ENCODE measurements at places on chromosomes 1 and 21.

DNA sequence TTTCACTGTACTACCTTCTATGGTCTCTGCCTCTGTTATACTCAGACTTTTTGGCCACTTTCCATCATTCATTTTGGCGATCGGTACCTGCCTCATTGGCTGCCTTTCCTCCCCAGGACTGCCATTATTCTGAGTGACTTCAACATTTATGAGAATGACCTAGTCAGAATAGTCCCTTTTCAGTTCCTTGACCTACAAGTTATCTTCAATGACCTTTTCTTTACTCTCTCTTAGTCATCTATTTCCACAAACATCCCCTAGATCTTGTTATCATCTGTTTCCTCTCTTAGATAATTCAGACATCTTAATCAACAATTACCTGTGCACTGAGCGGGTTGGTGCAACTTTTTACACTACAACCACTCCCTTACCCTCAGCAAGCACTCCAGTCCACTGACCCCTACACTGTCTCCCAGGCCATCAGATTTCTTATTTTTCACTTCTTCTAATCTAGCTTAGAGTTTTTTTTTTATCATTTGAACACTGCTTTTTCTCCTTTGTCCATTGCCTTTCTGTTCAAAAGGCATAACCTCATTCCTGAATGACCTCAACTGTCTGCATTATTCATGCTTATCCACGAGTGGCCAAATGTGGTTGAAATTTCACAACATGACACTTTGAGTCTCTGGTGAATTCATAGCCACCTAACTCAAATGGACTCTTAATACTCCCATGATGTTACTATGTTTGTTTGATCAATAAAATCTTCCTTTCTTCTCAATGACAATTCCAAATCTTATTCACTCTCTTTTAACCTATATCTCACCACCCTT is 112.7 kb downstream of the HMCN1 start:
- DNase-seq = no peak

DNA sequence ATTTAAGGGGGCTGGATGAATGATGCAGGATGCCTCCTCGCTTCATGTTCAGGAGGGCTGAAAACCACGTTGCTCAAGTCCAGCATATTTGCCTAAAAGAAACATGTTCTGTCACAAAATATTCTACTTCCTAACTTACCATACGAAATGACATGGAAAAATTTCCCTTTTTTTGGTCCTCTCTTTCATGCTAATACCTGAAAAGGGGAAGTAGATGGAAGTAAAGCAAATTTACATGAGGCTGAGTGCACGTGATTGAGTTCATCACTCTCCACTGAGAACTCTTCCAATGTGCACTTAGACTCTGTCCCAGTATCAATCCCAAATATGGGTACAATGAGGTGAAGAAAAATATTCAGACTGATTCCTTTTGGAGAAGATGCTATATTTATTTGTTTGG is 23.0 kb downstream of the XCL2 start:
- no peak for DNase-seq

- no peak for DNase-seq
Measured at GRCh38 chr1:85479491-85479890, 14.5 kb upstream of the DDAH1 start.

DNA sequence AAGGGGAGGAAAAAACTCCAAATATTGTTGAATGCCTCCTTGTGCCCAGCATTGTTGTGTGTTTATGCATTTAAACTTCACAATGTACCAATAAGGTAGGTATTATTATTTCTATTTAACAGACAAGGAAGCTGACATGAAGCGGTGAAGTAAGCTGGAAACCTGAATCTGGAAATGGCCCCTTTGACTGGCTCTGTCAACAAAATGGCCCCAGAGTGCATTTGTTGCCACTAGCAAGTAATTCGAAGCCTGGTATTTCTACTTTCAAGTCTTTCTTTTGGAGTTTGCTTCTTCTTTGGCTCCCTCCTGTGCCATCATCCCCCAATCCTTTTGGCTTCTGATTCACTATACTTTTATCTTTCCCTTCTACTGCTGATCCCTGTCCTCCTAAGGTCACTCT is 23.1 kb downstream of the CRYZL1 start:
- no peak for DNase-seq

GRCh38 chr1:36217670-36218069 is 6.6 kb upstream of the THRAP3 start:
- DNase-seq = no peak

GRCh38 chr1:62093261-62093660 is 101.4 kb upstream of the L1TD1 start:
- DNase-seq = no peak

DNA sequence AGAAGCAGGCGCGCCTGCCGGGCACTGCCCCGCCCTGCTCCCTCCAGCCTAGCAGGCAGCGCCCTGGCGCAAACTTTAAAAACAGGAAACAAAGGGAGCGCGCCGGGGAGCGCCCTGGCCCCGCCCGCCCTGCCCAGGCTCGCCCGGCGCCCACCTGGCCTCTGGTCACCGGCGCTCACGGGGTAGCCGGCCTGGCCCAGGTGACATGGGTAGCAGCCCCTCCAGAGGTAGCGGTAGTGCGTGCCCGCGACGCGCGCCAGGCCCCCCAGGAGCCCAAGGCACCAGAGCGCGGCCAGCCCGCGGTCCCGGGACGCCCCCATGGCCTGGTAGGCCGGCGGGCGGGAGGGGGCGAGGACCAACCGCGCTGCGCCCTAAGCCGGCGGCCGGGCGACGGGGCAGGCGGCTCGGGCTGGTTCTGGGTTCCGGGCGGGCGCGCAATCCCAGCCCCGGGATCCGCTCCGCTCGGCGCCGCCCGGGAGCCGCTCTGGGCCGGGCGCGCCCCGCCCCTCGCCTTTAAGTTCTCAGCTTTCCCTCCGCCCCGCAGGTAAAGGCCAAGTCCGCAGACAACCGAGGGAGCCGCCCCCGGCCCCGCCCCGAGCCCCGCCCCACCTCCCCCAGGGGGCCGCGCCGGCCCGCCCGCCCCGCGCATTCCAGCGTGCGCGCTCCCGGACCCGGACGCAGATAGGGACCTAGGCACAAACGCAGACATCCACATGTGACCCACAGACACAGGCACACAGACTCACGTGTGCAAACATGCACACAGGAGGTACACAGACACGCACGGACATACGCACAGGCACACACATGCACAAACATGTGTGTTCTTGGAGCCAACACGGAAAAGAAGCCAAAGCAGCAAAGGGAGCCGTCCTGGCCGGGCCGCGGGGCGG is 76.7 kb downstream of the ARHGEF16 start:
- peak; percentile 70 for DNase-seq

- DNase-seq = no peak
Measured at GRCh38 chr1:152513081-152513480, 1.2 kb upstream of the CRCT1 start.

All from left renal cortex interstitium (tissue), 4 donors.